ENCODE measurements at places on chromosomes 3 and 15.

- no peak for DNase-seq
Observed at GRCh38 chr15:81002009-81002330, 1.2 kb downstream of the TLNRD1 start.

DNA sequence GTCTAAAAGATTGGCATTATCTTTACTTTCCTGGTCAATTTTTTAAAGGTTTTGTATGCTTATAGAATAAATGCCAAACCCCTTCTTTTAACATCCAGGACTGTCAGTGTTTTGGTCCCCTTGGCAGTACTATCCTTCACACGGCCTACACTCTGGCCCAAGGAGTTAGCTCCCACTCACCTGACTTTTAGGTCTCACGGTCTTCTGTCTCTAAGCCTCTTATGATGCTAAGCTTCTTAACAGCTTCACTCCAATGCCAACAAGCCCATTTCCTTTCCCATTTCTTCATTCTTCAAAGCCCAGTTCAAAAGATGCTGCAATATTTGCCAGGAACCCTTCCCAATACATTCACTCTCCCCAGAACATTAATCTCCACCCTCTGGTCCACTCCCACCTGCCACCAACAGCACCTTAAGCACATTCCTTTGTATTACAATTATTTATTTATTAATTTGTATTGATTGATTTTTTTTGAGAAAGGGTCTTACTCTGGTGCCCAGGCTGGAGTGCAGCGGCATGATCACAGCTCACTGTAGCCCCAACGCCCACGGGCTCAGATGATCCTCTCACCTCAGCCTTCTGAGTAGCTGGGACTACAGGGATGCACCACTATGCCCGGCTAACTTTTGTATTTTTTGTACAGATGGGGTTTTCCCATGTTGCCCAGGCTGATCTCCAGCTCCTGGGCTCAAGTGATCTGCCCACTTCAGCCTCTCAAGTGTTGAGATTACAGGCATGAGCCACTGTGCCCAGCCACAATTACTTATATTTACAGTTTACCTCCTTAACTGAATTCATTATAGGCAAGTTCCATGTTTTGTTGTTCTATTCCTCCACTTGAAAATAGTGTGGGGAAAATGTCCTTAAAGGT lies 27.8 kb downstream of the IFT80 start:
- no peak for DNase-seq

- no peak for DNase-seq
Observed at GRCh38 chr15:100134586-100134985, 207.2 kb downstream of the ADAMTS17 start.

DNA sequence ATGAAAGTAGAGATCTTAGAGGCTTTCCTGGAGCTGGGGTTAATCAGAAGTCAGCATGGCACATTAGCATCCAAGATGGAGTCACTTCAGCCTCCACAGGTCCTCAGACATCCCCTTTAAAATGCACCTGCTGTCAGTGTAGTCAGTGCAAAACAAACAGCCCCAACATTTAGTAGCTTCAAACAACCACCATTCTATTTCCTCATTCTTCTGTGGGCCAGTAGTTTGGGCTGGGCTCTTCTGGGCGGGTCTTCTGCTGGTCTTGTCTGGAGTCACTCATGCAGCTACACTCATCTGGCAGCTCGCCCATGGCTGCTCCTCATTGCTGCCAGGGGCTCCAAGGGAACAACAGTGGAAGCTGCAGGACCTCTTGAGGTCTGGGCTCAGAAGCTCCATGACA lies 99.9 kb downstream of the TLE3 start:
- no peak for DNase-seq

- DNase-seq: no peak
Observed at GRCh38 chr15:39855400-39855799, 64.7 kb downstream of the GPR176 start.

DNA sequence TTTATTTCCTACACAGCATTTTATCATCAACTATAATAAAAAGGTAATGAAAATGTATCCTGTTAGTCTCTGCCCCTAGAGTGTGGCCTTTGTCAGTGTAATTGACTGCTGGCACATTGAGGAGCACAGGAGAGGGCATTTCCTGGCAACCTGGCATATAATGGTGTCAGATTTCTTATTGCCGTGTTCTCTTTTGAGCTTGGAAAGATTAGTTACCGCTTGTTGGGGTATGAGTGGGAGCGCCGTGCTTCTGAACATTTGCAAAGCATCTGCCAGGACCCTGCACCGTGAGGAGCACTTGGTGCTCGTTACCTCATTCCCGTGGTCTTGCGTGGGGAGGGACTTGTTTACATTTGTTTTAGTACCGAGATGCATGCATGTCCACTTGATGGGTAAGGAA lies 124.4 kb downstream of the PTPRG start:
- DNase-seq: no peak

DNA sequence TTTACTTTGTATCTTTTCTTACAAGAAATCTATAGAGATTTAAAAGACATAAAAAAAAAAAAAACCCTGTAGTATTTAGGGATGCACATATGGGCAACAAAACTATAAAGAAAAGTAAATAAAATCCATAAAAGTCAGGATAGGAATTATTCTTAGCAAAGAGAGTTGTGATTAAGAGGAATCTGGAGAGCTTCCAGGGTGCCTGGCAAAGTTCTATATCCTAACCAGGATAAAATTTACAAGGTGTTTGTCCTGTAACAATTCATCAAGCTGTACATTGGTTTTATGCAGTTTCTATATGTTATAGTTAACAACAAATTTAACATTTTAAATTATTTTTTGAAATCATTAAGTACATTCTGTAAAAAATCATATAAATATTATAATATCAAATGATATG lies 7.9 kb downstream of the SECISBP2L start:
- no peak for DNase-seq

DNA sequence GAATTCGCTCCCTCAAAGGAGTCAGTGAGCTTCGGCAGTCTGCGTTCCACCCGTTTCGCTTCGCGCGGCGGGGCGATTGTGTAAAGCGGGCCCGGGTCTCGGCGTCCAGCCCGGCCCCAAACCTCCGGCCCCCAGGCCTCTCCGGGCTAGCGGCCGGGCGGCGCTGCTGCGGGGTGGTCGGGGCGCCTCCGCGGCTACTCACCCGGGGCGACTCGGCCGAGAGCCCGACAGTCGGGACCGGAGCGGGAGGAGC lies 412 bp downstream of the CHDH start:
- no peak for DNase-seq

DNA sequence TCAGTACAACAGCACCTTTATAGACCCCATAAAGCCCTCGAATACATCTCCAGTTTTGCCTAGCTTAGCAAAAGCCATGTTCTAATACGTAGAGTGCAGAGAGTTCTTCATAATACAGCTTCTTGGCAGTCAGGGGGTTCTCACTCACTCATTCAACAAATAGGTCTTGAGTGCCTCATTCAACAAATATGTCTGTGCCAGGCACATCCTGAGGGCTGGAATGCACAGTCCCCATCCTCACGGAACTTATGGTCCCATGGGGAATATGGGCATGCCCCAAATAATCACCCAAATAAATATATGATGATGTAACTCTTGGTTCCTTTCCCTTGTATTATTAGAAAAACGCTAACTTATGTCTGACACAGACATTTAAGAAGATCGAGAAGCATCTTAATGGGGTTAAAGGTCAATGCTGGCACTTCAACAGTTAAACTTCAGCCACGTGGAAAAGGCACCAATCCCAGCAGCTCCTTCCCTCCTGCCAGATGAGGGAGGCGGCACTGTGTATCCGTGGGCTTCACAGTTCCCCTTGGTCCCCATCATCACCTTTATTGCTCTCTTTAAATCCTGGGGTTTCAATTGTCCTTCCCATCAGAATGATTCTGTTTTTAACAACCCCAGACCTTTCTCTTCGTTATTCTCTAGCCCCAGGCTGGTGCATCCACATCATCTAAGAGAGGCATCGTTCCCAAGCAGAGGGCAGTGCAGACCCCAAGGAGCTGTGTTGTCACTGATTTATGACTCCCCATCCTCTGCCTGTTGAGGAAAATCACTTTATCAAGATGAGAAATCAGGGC lies 18.9 kb upstream of the SEMA5B start:
- no peak for DNase-seq

DNA sequence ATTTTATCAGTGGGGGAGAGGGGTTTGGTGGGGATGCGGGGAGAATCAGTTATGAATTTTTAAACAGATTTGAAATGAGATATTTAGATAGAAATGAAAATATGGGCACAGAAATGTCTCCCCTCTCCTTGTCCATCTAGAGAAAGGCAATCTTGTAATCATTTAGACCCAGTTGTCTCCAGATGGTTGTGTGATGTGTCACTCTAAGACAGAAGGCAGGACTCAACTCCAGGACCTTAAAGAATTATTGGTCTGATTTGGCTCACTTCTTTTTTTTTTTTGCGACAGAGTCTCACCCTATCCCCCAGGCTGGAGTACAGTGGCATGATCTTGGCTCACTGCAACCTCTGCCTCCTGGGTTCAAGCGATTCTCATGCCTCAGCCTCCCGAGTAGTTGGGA lies 77.2 kb downstream of the EOMES start:
- no peak for DNase-seq

GRCh38 chr15:96670389-96670788 lies 339.9 kb downstream of the NR2F2 start:
- no peak for DNase-seq

- no peak for DNase-seq
Observed at GRCh38 chr3:181722766-181723425, 11.2 kb downstream of the SOX2 start.

DNA sequence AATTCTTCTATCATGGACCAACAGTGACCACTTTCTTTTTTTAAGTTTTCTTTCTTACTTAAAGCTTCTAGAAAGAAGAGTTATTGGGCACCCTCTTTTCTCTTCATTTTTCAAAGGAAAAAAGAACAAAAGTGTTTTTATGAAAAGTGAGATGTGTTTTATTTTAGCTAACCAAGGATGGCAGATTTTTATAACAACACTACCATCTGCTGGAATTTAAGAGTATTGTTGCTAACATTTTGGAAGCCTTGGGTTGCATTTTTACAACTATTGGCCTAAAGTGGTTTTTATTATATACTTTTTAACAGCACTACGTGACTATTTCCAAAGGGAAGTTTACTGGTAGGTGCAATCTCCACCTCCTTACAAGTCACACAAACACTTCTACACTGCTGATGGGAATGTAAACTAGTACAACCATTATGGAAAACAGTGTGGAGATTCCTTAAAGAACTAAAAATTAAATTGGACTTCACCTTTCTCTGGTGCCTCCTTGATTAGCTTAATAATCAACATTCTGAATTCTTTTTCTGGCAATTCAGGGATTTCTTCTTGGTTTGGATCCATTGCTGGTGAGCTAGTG lies 237.7 kb upstream of the AGTR1 start:
- no peak for DNase-seq

DNA sequence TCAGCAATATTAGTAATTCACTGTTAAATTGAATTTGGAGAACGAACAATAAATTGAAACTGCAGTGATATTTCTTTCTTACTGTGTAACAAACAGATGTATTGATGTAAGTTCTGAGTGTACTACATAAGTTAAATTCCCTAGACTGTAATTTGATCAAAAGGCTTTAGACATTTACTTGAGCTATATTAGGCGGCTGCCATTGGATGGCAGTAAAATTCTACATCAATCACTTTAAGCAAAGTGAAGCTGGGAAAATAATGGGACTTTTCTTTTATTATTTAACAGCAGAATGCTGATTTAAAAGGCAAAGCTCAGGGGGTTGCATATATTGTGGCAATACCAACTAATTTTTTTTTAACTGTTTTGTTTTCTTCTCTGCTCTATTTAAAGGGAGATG lies 212.6 kb upstream of the PLSCR5 start:
- no peak for DNase-seq

DNA sequence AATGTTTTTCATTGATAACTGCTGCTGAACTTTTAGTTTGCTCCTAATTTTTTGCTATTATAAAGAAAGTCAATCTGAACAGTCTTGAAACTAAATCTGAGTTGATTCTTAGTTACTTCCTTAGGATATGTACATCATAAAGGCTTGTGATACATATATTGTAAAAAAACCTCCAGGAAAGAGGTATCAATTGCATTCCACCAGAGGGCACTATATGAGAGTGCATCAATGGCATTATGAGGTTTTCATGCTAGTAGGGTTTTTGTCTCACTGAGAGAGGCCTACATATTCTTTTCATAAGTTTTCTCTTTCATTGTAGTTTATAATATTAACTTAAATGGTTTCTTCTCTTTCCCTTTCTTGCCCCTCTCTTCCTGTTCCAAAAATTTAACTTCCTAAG lies 46.9 kb downstream of the PIK3R4 start:
- DNase-seq: no peak

Measured in stimulated activated CD4-positive, alpha-beta T cell treated with anti-CD3 and anti-CD28 coated beads, Interleukin-1b, Interleukin-23, amount 100 ng/mL, for 1 hour (primary cell).